ENCODE measurements at places on chromosomes 4 and X.

- DNase-seq = no peak
These were observed 52.8 kb upstream of the POU4F2 start for GRCh38 chr4:146585761-146586333.

GRCh38 chr4:142095886-142096605 is 459.7 kb downstream of the IL15 start:
- DNase-seq = no peak

DNA sequence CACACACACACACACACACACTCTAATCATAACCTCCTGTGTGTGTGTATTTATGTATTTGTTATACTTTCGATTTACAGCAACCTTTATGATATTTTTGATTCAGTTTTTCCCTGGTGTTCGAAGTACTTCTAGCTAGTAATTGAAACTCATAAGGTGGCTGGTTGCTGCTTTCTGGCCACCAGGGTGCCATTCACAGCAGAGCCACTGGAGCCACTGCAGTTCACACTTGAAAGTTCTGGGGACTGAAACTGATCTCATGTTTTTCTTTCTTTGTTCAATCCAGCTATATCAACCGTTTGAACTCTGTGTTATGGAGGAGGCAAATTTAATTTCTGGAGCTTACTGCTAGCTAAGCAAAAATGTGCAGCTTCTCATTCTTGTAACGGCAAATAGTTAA is 419.4 kb downstream of the ADGRL3 start:
- no peak for DNase-seq

GRCh38 chr4:1309261-1310010 is 19.7 kb downstream of the MAEA start:
- peak; percentile 94 for DNase-seq

DNA sequence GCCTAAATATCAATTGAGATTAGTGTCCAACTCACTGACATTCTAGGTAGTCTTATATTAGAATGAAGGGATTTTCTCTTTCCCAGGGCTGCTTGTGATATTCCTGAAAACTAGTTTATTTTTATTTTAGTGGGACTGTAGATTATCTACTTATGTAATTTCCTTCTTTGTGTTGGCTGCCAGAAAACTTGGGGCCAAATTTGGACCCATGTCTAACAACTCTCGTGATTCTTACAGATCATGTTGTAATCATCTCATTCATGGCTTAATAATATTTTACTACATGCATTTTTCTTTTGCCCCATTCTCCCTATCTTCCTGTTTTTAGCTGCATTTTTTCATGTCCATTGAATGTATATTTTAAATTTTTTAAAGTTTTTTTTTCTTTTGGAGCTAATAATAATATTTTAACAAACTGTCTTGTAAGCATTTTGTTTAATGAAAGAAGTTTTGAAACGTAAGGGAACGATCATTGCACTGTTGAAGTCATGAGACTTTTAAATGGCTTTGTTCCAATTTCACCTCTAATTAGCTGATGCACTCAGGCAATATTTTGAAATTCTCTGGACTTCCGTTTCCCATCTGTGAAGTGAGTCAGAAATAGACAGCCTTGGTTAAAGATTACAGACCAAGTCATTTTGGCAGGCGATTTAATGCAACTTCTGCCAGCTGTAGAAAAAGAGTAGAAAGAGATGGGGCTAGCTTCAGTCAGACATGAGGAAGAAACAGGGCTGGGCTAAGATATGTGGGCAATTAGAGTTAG is 14.3 kb upstream of the TDO2 start:
- DNase-seq = no peak

DNA sequence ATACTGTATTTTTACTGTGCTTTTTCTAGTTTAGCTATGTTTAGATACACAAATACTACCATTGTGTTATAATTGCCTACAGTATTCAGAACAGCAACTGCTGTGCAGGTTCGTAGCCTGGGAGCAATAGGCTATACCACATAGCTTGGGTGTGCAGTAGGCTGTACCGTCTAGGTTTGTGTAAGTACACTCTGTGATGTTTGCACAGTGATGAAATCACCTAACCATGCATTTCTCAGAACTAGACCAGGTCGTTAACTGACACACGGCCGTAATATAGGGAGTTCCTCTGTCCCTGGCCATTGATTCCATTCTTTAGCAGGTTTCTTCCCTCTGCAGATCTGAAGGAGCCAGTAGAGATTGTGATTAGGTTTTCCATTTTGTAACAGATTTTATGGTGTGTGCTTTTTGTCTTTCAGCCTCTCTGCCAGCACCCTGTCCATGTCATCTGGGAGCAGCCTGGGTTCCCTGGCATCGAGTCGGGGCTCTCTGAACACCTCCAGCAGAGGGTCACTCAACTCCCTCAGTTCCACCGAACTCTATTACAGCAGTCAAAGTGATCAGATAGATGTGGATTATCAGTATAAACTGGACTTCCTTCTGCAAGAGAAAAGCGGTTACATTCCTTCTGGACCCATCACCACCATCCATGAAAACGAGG is 59.5 kb downstream of the CLDN22 start:
- no peak for DNase-seq

DNA sequence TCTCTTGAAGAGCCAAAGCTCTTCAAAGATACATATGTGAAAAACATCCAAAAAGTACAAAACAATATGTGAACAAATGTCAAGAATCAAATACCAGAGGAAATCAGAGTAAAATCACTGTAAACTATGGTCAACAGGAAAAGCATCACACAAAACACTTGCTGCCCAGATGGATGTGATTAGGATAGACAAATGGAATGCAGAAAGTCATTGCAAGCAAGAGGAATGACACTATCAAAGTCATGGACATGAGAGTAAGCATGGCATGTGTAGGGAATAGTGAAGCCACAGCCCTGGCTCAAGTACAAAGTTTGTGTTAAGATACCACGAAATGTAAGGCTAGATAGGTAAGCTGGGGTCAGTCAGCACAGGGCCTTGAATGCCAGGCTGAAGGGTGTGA is 37.7 kb downstream of the CLDN2 start:
- DNase-seq = no peak

DNA sequence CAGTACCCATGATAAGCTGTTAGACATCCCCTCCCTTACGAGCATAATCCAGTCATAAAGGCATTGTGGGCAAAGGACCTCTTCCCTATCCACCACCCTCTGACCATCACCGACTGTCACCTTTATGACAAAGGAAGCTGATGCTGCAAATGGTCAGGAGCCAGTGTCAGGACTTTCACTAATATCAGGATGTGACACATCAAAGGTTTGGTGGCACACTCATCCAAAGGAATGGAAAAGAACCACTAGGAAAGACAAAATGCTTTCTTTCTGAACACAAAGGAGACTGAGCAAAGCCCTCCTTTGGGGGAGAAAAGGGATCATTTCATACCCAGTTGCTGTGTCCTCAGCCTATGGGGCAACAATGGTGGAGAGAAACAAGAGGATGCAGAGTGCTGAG is 66.9 kb upstream of the PROM1 start:
- DNase-seq = no peak

DNA sequence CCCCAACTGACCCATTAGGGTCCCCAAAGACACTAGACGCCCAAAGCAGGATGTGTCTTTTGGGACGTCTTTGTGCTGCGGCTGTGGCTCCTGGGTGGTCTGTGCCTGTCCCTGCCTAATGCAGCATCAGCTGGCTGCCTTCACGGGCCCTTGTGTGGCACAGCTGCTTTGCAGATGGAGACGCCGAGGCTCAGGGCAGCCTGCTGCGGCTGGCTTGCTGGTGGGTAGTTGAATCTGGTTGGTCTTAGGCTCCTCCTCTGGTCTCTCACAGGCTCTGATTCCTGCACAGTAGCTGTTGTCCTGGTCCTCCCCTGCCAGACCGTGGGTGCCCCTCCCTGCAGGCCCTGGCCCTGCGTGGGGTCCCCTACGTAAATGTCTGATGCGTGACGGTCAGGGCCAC is 8.1 kb downstream of the CPZ start:
- DNase-seq = no peak

DNA sequence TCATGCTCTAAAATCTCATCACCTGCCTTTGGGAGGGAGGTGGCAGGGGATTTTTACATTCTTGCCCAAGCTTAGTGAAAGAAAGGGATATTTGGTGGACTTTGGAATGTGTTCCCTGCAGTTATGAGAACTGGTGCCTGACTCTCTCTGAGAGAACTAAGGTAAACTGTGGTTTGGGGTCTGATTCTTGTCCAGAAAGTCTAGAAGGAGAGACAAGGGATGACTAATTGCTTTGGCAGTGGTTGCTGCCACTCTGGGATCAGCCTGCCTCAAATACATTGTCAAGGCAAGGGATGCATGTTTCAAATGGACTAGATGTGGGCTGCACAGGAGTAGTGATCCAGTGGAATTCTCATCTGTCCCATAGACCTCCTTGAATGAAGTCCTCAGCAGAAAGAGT is 115.2 kb downstream of the DDIT4L start:
- no peak for DNase-seq

GRCh38 chr4:8525383-8526120 is 54.6 kb upstream of the GPR78 start:
- DNase-seq = no peak

- no peak for DNase-seq
These were observed 83.0 kb upstream of the CBR4 start for GRCh38 chr4:169092889-169093522.

GRCh38 chrX:146481735-146482134 is 327.8 kb upstream of the CXorf51B start:
- DNase-seq = no peak

DNA sequence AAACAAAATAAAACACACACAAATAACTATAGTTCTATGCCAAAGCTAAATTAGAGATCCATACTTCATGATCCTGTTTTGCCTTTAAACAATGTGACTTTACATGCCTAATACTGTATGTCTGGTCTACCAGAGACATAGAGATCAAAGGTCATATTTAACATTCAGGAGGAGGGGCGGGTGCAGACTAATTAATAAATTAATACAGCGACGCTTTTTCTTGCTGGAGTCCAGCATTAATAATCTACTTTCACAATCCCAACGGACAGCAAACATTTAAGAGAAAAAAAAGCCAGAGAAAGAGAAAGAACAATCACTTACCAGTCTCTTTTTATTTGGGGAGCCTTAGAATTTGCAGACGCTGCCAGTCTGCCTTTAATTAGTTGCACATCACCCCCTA is 509 bp downstream of the CXXC4 start:
- no peak for DNase-seq

- DNase-seq = no peak
These were observed 108.8 kb downstream of the NHSL2 start for GRCh38 chrX:72019487-72019886.

DNA sequence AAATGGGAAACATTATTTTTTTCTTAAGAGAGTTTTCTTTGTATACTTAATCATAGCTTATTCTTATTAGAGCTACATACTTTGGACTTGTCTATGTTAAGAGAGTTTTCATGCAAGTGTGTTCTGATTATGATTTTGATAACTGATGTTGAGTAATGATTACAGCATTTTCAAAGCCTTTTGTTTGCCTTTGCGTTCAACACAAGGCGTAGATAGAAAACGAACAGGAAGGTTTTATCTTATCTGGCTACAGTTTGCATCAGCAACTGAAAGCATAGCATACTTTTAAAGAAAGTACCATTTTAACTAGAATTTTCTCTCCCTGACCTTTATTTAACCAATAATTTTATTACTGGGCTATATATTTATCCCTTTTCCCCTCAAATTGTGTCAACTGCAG is 51.6 kb upstream of the PDLIM5 start:
- DNase-seq = no peak

DNA sequence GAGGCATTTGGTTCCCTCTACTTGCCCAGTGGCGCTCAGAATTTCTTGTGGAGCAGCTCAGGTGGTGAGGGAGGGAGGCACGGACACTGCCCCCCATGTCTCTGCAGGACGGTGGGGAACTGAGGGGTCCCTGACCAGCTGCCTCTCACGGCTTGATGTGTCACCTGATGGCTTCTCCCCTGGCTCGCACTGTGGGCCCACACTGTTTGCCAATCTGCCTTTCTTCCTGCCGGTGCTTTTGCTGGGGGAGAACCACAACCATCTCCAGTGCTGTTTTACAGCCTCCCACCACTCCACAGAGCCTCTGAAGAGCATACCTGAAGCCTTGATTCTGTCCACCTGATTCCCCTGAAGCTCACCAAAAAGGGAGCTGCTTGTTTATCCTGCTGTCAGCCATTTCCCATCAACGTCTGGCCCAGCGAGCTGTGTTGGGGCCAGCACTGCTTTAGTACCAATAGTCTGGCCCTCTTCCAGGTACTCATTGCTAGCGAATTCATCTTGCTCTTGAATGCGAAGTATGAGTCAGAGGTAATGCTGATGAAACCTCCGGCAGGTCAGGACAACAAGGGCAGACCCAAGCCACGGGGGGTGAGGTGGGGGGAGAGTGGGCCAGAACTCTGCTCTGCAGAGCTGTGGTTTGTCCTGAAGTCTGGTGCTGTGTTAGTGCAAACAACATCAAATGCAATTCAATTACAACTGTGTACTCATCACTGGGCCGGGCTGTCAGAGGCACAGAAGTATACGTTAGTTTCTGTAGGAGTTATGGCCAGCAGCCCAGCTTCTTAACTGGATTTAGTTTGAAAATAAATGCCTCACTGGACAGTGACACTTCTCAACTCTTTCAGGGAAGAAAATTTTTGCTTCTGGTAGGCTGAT is 208.3 kb upstream of the JADE1 start:
- peak; percentile 82 for DNase-seq

DNA sequence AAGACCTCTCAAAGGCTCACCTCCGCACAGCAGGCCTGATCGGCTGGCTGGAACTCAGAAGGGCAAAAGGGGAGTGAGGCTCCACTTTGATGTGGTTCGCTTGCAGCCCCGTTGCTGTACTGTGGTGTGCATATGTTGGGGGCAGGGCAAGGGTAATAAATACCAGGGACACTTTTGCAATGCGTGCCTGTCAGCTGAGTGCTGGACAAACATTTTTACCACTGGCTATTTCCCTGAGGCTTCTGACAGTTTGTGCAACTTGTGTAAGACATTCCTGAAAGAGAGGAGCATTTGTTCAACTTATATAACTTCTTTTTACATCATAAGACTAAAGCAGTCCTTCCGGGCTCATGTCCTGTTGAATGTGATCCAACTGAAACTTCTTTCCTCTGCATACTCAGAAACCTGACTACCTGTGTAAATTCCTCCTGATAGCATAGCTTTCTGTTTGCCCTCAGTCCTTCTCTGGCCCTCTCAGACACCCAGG is 82.3 kb downstream of the SPRY1 start:
- peak; percentile 80 for DNase-seq

- DNase-seq = no peak
These were observed 401 bp downstream of the SOWAHD start for GRCh38 chrX:119758731-119759247.

GRCh38 chr4:30952526-30953219 is 232.5 kb downstream of the PCDH7 start:
- DNase-seq = no peak

GRCh38 chr4:73447671-73448070 is 11.7 kb downstream of the AFP start:
- no peak for DNase-seq

GRCh38 chrX:49978176-49978575 is 55.8 kb downstream of the CLCN5 start:
- no peak for DNase-seq

DNA sequence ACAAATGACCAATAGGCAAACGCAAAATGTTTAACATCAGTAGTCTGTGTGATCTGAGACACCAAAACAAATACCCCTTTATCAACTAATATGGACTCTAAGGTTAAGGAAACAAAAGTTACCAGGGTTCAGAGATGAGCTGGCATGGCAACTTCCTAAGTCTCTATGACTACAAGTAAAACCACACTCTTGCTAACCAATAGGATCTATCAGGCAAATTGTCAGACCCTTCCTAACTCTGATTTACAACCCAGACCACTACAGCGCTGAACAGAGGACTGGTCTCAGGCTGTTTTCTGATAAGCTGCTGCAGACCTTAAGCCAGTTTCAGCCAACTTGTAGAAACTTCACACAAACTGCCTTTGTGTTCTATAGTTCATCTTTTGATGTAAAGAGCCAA is 608.0 kb downstream of the TLL1 start:
- no peak for DNase-seq
